ENCODE measurements at places on chromosomes 7 and 10.

GRCh38 chr10:93124580-93125318 is 51.1 kb downstream of the CYP26A1 start:
- DNase-seq = no peak

DNA sequence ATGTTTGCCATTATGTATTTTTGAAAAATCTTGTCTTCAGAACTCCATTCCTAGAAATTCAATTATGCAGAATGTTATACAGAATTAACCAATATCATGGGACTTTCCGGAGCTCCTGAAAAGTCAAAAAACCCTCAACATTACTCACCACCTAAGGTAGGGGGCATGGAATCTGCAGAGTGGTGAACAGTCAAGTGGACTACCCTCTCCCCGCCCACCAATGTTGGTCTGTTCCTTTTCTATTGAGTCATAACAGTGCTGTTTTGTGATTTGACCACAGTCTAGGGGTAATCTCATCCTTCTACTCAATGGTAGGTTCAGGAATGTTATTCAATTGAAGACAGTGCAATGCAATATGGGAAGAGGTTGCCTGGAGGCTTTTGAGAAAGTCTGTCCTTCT is 130.5 kb upstream of the HABP2 start:
- no peak for DNase-seq

DNA sequence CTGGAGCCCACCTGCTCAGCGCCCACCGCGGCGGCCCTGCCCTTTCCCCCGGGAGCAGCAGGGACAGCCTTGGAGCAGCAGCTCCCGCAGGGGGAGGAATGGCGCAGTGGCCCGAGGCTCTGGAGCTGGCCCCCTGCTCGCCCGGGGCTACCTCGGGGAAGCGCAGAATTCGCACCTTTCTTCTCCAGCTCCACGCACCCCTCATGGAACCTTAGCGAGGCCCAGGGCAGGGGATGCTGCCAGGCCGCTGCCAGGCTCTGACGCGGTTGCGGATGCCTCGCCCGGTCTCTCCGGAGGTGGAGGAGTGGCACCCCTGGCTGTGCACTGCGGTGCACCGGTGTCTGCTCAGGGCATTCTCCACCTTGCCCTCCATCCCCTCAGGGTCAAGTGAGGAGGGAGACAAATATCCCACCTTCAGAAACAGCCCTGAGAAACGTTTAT is 84.9 kb upstream of the MKI67 start:
- no peak for DNase-seq

- no peak for DNase-seq
Measured at GRCh38 chr7:78499971-78500370, 701.4 kb downstream of the PHTF2 start.

GRCh38 chr7:73707045-73707631 is 12.3 kb downstream of the STX1A start:
- DNase-seq = no peak

DNA sequence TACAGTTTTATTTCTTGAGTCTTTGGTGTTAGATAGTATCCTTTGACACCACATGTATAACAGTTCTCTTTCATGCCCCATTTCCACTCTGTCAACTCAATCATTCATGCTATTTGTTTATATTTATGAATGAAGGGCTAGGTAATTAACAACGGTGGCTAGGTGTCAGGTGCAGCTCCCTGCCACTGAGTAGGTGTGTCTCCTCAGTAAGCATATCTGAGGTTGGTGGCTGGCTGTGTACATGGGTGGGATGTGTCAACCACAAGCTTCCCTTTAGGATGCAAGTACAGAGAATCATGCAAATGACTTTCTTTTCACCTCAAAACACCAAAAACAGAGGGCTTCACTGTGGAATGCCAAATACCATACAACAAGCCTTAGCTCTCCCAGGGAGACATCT is 83.4 kb downstream of the ZNF365 start:
- DNase-seq = no peak

DNA sequence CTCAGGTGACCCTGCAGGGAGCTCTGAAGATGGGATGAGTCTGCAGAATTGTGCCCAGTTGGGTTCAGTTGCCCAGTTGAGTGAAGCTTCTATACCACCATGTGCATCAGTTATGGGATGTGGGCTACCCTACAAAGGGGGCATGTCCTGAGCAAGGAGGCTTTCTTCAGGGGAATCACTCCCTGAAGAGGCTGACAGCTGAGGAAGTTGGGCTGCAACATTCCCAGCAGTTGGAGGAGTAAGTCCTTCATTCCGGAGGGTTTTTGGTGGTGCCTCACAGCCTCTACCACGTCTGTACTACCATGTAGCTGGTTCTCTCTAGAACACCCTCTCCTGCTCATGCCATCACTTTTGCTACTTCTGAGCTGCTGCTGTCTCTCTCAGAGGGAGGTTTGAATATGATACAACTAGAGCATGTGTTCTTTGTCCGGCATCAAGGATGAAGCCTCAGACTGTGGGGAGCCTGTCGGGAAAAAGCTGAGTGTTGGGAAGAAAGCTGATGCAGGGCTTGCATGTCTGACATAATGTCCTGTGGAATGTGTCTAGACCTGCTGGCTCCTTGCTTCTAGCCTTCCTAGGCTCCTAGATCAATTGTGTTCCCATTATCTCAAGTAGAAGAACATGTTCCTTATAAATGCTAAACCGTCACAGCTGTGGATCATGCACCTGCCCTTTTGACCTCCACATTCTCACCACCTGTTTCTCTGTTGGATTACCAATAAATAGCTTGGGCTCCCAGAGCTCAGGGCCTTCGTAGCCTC is 355.8 kb downstream of the CCSER2 start:
- DNase-seq = no peak

DNA sequence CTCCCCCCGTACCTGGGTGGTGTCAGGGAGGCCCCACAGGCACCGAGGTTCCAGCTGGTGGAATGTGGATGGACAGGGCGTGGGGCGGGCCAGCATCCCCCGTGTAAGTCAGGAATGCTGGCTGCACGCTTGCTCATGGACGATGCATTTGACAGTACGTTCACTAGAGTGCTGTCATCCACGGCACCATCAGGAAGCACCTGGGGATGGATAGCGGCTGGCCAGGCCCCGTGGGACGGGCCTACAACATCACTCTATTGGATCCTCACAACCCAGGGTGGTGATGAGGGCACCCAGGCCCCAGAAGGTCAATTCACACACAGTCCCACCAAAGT is 63.6 kb downstream of the INSIG1 start:
- DNase-seq = no peak

DNA sequence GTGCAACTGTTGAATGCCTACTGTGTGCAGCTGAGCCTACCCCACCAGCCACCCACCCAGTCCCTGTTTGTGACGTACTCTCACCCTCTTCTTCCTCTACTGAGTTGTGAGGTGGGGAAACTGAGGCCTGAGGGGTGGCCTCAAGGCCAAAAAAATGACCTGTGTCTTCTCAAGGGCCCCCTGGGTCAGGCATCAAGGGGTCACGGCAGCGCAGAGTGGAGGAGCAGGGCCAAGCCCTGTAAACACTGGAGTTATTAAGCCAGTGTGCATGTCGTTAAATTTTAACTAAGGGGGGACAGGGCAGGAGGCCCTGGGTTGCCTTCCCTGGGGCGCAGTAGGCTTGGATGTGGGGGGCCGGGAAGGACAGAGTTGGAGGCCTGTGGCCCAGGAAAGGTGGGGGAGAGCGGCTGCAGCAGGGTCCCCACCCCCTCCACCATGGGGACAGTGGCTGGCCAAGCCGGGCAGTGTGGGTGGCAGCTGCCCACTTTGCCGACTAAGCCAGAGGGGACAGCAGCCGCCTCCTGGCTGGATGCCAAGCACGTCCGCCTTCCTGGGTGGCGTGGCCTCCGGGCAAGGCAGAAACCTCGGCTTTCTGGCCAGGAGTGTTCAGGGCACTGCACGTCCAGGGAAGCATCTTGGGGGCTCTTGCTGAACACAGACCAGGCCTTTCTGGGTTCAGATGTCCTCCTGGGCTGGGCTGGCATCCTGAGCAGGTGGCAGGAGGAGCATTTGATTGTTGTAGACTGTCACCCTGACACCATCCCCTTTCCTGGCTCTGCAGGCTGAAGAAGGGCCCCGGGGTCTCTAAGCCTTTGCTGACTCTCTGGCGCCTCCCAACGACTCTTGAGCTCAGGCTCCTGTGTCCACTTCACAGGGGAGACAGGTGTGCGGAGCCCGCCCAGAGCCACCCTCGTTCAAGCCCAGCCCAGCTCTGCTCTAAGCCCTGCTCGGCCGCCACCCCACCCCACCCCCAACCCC is 1.9 kb downstream of the SLC29A4 start:
- DNase-seq = no peak

GRCh38 chr7:12470930-12471329 is 67.3 kb upstream of the VWDE start:
- no peak for DNase-seq

- DNase-seq = no peak
Measured at GRCh38 chr7:110534241-110534931, 556.5 kb upstream of the LRRN3 start.

DNA sequence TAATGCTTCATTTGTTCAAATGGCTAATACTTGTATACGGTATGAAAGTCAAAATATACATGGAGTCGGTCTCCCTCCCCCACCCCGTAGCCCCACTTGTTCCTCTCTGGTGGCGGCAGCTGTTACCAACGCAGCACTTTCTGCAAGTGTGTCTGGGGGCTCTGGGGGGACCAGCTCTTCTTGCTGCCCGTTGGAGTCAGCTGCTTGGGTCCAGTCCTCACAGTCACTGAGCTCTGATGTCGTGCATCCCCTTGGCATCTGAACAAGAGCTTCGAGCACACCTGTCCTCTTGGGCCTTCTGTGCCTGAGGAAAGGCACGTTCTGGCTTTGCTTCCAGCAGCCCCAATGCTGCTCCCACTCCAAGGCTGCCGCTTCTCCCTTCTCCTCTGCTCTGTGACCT is 493.1 kb downstream of the PLXNA4 start:
- no peak for DNase-seq

DNA sequence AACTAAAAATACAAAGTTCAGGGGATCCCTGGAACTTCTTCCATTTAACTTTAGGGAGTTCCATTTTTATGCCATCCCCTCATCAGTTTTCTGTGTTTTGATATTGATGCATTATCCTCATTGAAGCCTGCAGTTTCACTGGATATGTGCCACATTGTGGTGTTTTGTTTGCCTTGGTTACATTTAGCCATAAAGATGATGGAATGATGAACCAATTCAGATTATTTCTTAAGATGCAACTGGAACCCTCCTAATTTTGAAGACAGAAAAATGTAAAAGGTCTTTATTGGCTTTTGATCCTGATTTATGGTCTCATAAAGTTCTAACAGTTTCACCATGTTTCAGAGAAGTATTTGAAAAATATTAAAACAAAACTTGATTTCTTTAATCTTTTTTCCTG is 314.2 kb upstream of the KLF6 start:
- no peak for DNase-seq

GRCh38 chr10:16581202-16581601 is 59.5 kb upstream of the C1QL3 start:
- no peak for DNase-seq

GRCh38 chr10:5317547-5318107 is 47.1 kb upstream of the UCN3 start:
- peak; percentile 94 for DNase-seq

DNA sequence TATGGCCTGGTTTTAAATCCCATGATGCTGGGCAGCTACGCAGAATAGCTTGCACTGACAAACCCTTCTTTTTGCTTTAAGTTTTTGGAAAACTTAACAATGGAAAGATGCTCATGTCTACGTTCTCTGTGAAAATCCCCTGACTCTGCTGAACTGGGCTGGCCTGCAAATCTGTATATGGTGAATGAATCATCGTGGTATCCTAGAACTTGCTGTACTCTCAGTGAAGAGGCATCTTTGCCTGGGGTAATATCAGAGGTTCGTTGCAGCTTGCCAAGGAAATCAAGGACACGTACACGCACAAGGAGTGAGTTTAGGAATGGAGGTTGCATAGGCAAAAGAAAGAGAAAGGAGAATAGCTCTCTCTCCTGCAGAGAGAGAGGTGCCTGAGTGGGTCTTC is 382.0 kb upstream of the ADARB2 start:
- peak; percentile 32 for DNase-seq

- DNase-seq = no peak
Measured at GRCh38 chr10:13690281-13690825, 103.6 kb downstream of the PRPF18 start.

GRCh38 chr10:119638982-119639381 is 12.2 kb upstream of the BAG3 start:
- DNase-seq = no peak

DNA sequence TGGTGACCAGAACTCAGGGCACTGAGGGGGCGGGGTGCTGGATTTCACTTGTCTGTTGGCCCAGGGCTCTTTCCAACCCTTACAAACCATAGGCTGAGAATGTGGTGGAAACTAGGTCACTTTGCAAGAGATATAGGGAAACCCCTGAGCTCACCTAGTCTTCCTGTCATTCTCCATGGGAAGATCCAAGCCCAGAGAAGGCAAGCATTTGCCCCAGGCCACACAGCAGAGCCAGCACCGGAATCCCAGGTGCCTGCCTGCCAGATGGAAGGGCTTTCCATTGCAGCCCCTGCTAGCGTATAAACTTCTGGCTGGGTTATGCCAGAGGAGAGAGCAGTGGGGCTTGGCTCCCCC is 427 bp downstream of the PYROXD2 start:
- DNase-seq = no peak

- DNase-seq = no peak
Measured at GRCh38 chr7:43650457-43651052, 67.6 kb downstream of the STK17A start.

DNA sequence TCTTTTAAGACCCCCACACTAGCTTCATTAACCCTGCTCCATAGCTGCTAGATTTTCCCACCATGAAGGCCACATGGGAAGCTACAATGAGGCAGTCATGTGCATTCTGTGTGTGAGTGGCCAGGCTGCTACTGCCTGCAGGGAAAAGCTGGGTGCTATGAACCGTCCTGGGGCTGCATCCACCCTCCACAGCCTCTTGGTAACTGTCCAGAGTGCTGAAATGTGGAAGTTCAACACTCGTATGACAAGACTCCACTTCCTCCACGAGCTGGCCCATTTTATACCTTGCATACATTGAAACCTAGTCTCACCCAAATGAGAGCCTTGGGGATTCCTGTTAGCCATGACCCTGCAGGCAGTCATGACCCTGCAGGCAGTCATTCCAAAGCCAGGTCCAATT is 59.4 kb downstream of the CUZD1 start:
- DNase-seq = no peak

DNA sequence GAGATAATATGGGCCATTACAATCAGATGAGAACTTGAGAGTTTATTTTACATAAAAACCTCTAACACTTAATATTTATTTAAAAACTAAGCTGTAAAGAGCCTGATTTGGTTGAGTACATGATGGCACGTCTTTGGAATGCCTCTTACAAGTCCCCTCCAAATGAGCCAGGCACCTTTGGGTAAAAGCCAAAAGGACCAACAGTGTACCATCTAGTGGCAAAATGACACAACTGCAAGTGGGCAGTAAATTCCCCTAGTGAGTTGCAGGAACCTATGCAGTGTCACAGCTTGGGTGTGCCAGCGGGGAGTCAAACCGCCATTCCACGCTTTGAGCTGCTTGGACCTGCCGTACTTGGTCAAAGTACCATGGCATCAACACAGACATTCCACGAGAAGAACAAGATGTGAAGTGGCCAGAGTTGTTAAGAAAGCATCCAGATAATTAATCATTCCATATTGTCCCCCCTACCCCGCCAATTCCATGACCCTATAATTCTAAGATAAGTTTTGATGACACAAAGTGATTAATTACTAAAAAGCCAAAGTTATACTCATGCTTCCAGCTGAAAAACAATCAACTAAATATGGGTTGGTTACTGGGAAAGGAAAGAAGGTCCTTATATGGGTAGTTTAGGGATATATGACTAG is 115.2 kb downstream of the SORBS1 start:
- no peak for DNase-seq

GRCh38 chr7:80475383-80475782 is 36.5 kb downstream of the GNAT3 start:
- no peak for DNase-seq
